ENCODE measurements at places on chromosomes 1 and 21. TPM values are rescaled to one million over a fixed set of nuclear protein-coding genes. Genes with fewer than 3 reads are reported as not detected.
A peak's percentile ranks its signal among the peaks of the same experiment; 100 is the strongest.

DNA sequence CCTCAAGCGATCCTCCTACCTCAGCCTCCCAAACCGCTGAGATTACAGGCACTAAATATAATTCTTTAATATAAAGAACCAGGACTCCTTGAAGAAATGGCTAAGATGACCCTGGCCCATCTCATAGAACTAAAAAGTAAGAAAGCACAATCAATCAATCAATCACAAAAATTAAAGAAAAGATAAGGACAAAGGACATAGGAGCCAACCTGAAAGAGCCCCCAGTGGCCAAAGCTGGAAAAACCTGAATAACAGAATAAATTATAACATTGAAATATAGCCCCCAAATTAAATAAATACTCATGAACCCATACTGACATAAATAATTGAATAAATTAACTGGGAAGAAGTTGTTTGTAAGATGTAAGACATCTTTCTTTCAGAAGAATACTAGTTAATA, 8.9 kb downstream of the NUP210L start:
- H3K4me3 ChIP-seq, result no peak overlapping the region
- H3K27ac ChIP-seq, result no peak overlapping the region
- DNase-seq, result no peak

GRCh38 chr1:225657462-225657989, 4.6 kb upstream of the ENAH start:
- peak overlapping the region; percentile 100 for H3K27ac ChIP-seq
- peak; percentile 69 for DNase-seq
- peaks cover 53% of the 10 kb centered on the region for H3K4me1 ChIP-seq
- no peaks in the 10 kb centered on the region for H3K36me3 ChIP-seq
- H3K4me3 ChIP-seq, result peak overlapping the region; percentile 26
- H3K27me3 ChIP-seq, result no peaks in the 10 kb centered on the region

DNA sequence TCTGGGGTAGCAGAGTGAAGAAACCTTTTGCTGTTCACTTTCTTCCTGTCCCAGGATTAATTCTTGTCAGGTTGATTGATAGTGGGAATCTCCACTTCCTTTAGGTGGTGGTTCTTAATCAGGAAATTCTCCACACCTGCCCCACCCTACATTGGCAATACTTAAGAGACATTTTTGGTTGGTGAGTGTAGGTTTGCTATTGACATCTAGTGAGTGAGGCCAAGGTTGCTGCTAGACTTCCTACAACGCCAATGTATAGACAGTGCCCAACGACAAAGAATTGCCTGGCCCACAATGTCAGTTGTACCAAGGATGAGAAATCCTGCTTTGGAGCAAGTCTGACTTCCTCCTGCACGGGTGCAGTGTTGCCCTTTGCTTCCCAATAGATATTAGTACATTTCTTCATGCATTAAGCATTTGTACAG, 38.5 kb downstream of the MAP3K7CL start:
- no peaks in the 10 kb centered on the region for H3K36me3 ChIP-seq
- peaks cover 16% of the 10 kb centered on the region for H3K4me1 ChIP-seq
- DNase-seq, result no peak
- no peaks in the 10 kb centered on the region for H3K27me3 ChIP-seq

DNA sequence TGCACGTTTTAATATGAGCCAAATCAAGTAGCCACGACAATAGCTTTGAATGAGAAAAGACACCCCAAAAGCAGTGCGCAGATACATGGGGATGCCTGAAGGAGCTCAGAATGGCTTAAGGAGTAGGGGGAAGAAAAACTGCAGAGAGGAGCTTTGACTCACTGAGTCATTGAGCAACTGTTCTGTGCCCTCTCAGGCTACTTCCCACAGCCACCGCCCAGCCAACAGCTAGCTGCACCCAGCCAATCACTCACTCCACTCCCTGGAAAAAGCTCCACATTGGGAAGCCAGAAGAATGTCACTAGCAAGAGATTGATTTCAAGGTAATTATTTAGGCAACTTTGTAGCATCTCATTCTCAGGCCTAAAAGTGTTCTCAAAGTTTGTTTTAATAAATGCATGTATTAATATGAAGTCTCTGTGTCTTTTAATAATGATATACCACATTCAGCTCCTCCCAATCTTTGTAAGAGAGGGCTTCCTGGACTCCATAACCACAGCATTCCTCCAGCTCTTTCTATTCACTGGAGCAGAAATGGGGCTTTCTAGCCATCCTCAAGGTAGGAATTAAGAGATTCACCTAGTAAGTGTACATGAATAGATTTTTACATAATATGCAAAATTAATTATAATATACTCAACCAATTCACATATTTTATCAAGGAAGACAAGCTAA, 16.8 kb downstream of the DUSP10 start:
- H3K27ac ChIP-seq, result no peak overlapping the region
- no peak overlapping the region for H3K4me3 ChIP-seq
- H3K36me3 ChIP-seq, result no peaks in the 10 kb centered on the region
- peaks cover 37% of the 10 kb centered on the region for H3K4me1 ChIP-seq
- H3K27me3 ChIP-seq, result no peaks in the 10 kb centered on the region
- DNase-seq, result no peak

GRCh38 chr1:198934901-198935305, 296.1 kb downstream of the PTPRC start:
- peaks cover 9% of the 10 kb centered on the region for H3K36me3 ChIP-seq
- H3K27ac ChIP-seq, result no peak overlapping the region
- peaks cover 34% of the 10 kb centered on the region for H3K4me1 ChIP-seq
- H3K4me3 ChIP-seq, result no peak overlapping the region
- no peaks in the 10 kb centered on the region for H3K27me3 ChIP-seq

DNA sequence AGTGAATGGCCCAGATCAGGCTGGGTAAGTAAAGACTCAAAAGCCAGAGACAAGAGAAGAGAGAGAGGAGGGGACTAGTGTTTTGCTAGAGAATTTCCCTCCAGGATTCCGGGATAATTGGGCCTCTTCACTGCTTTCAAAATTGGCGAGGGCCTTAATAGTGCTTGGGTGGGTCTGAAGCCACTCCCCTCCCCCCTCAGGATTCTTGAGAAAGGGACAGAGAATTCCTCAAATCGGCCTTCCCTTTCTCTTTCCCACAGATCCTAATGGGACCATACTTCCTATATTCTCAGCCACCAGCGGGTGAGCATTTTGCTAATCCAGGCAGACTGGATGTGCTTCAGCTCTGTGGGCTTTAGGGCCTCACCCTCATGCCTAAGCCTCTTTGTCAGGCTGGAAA, 11.9 kb downstream of the SFN start:
- DNase-seq, result no peak
- H3K4me3 ChIP-seq, result no peak overlapping the region
- H3K36me3 ChIP-seq, result peaks cover 3% of the 10 kb centered on the region
- H3K4me1 ChIP-seq, result no peaks in the 10 kb centered on the region

DNA sequence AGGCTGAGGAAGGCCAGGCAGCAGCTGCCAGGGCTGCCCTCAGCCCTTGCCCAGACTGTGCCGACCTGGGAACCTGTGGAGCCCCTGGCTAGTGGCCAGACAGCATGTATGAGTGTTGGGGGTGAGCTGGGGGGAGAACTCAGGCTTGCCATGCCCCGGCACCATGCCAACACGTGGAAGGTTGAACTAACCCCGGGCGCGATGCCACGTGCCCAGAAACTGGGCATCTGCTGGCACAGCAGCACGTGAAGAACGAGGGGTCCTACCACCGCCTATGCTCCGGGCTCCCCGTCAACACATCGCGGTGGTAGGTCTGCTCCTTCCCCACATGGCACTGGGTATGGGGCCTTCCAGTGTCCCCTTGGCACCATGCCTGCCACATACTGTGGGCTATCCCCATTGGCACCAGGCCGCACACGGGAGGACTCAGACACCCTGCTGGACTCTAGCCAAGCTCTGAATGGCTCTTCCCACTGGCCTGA, 68.7 kb downstream of the CASZ1 start:
- H3K27me3 ChIP-seq, result peaks cover 7% of the 10 kb centered on the region
- H3K4me3 ChIP-seq, result no peak overlapping the region
- no peak overlapping the region for H3K27ac ChIP-seq
- no peaks in the 10 kb centered on the region for H3K36me3 ChIP-seq
- DNase-seq, result no peak

- H3K4me3 ChIP-seq, result no peak overlapping the region
- H3K36me3 ChIP-seq, result no peaks in the 10 kb centered on the region
- H3K4me1 ChIP-seq, result peaks cover 9% of the 10 kb centered on the region
- DNase-seq, result no peak
Observed at GRCh38 chr1:204250428-204251030, 36.7 kb upstream of the GOLT1A start.

- no peak for DNase-seq
- no peaks in the 10 kb centered on the region for H3K27me3 ChIP-seq
- no peak overlapping the region for H3K27ac ChIP-seq
- H3K36me3 ChIP-seq, result no peaks in the 10 kb centered on the region
Observed at GRCh38 chr1:115183721-115184259, 94.5 kb upstream of the TSPAN2 start.

- H3K4me3 ChIP-seq, result no peak overlapping the region
- H3K27me3 ChIP-seq, result no peaks in the 10 kb centered on the region
- no peaks in the 10 kb centered on the region for H3K36me3 ChIP-seq
- H3K27ac ChIP-seq, result no peak overlapping the region
Observed at GRCh38 chr1:155651861-155652661, 36.5 kb downstream of the YY1AP1 start.

DNA sequence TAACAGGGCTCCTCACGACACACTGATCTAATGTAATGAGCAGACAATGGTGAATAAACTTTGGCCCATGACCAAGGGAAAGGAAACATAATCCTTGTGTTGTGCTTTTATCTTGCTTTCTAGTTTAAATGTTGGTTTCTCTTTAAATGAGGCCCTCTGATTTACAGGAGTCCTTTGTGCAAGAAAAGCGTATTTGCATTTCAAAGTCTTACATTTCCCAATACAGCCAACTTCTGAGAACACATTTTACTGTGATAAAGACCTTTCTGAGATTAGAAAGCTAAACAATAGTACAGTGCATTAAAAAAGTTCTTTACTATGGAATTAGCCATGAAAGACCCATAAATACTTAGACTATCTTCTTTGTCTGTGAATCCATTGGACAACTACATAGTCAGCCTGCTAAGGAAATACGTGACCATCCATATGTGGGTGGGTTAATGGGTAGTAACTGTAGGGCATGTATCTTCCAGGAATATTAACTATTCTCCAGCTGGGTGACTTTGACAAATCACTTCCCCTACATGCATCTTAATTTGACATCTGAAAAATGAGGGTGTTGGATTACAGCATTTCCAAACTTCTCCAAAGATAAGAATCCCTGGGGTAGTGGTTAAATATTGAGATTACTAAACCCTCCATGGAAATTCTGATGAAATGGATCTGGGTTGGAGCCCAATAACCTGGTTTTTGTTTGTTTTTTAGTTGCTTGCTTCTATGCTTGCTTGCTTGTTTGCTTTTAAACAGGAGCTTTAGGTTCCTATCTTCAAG, 50.3 kb upstream of the USP1 start:
- H3K4me3 ChIP-seq, result no peak overlapping the region
- H3K36me3 ChIP-seq, result no peaks in the 10 kb centered on the region

The SCAMP3 gene
- total RNA-seq, result 74.6 TPM

The LYPD8 gene
- total RNA-seq, result not detected

The TDRD5 gene
- not detected for total RNA-seq

The LORICRIN gene
- total RNA-seq, result not detected

The INTS7 gene
- 17.5 TPM for total RNA-seq

The SLC44A5 gene
- total RNA-seq, result 0.21 TPM

The MIXL1 gene
- total RNA-seq, result 0.18 TPM
